ENCODE measurements at places on chromosomes 4 and X. TPM values are rescaled to one million over a fixed set of nuclear protein-coding genes. Genes with fewer than 3 reads are reported as not detected.

DNA sequence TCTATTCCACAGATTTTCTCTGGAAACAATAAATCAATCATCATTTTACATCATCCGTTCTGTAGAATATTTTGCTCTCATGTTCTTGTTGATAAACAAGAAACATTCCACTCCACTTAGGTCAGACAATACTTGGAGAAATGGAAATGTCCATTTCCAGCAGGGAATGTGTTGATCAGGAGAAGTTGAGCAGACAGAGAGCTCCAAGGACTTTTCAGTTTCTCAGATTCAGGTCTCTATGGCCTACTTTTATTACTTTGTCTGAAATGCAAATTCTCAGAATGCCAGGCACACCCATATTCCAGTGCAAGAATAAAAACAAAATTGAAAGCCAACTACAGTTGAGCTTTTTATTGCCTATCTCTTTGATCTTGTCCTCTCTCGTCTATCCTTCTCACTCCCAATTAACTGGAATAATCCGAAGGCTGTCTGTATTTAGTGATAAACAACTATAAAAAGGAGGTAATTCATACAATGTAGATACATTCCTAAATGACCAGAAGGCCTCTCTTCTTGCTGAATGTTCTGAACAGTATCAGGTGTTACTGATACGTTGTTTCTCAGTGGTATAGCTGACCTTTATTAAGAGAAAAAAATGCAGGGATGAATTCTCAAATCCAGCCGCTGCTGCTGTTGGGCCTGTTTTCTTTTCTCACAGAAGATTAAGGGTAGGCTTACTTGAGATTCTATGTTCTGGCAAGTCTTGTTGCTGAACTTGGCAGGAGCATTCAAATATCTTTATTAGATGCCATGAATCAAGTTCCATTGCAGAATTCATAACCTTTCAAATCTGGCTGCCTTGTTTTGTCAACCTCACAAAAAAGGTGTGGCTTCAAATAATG, 72.1 kb downstream of the HPGD start:
- peaks cover 8% of the 10 kb centered on the region for H3K4me1 ChIP-seq
- no peak overlapping the region for H3K4me3 ChIP-seq
- no peak for DNase-seq
- H3K27me3 ChIP-seq: peaks cover 13% of the 10 kb centered on the region
- no peaks in the 10 kb centered on the region for H3K36me3 ChIP-seq

CABS1 gene
- total RNA-seq: not detected

DNA sequence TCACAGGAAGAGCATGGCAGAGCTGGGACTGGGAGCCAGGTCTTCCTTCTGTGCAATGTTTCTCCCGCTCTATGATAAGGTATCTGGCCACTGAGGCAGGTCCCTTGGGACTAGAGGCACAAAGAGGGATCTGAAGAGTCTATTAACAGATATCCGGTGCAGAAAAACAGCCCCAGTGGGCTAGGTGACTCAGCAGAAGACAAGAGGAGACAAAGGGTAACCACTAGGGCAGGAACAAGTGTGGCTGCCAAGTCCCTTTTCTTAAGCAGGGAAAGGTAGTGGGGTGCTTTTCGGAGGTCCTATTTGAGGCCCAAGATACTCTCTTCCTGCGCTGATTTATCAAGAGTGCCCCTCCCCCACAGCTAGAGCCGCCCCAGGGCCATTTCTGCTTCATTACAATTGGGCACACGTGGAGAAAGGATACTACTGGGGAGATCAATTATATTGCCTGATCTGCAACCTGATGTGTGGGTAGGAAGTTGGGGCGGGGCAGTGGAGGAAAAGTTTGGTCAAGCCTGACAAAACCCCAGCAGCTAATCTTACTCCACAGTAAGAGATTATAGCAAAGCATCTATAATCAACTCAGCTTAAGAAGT, at the start of gene DGAT2L6:
Gene DGAT2L6, plus strand, starts transcription at position 546 of the 596 bp plus-strand sequence. CDS start 100 bp downstream, outside the sequence.
- no peak within 1 kb of the TSS for H3K27ac ChIP-seq
- DNase-seq: no peak
- H3K36me3 ChIP-seq: no peaks in the 10 kb centered on the region
- no peaks in the 10 kb centered on the region for H3K4me1 ChIP-seq
- no peak within 1 kb of the TSS for H3K4me3 ChIP-seq
- no peaks in the 10 kb centered on the region for H3K27me3 ChIP-seq

- peaks cover 24% of the 10 kb centered on the region for H3K4me1 ChIP-seq
- no peak for DNase-seq
- H3K27ac ChIP-seq: no peak overlapping the region
- H3K27me3 ChIP-seq: peaks cover 76% of the 10 kb centered on the region
- H3K36me3 ChIP-seq: peaks cover 6% of the 10 kb centered on the region
Measured at GRCh38 chr4:174211622-174212044, 71.8 kb downstream of the FBXO8 start.

TSPAN7 gene
- 0.56 TPM for total RNA-seq
